ENCODE measurements at places on chromosomes 7 and 10. TPM values are rescaled to one million over a fixed set of nuclear protein-coding genes. Genes with fewer than 3 reads are reported as not detected.

DNAJC2 gene
- 20.6 TPM for total RNA-seq

DNA sequence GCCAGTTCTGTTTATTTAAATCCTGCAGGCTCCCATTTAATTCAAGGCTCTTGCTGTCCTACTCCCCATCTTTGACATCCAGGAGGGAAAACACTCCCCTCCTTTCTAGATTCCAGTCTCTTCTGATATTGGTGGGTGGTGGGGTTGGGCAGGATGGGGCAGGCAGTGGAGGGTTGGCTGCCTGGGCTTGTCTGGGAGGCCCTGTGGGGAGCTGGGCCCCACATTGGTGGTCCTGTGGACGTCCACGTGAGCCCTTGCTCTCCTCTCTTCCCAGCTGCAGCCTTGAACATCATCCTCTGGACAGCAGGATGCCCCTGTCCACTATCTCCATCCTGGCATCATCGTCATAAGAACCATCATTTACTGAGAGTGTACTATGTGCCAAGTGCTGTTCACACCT, 108.9 kb upstream of the PCBD1 start:
- DNase-seq = no peak

- DNase-seq = no peak
Measured at GRCh38 chr7:142749218-142749993, at the start of gene PRSS1. PRSS1 (plus strand) TSS chr7:142749472; CDS start chr7:142749485, 13 bp downstream.

DNA sequence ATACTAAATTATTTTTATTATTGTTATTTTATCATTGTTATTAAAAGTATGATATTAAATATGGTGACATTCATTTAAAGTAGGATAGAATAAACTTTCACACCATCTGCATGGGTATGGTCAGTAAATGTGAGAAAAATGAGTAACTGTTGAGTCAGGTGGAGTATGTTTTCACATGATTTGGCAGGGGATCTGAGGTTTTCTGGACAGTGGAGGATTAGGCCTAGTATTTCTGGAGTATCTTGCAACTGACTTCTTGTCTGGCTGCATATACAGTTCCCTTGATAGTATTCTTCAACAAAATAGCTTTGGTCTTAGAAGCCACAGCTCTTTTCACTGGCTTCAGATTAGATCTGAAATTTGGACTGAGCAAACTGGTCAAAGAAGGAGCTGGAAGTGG, 54.5 kb downstream of the GBF1 start:
- DNase-seq = no peak

GRCh38 chr10:7587168-7587864, 79.5 kb downstream of the ITIH5 start:
- no peak for DNase-seq

GRCh38 chr7:66013938-66014337, 31.9 kb upstream of the GUSB start:
- DNase-seq = peak; percentile 31

DNA sequence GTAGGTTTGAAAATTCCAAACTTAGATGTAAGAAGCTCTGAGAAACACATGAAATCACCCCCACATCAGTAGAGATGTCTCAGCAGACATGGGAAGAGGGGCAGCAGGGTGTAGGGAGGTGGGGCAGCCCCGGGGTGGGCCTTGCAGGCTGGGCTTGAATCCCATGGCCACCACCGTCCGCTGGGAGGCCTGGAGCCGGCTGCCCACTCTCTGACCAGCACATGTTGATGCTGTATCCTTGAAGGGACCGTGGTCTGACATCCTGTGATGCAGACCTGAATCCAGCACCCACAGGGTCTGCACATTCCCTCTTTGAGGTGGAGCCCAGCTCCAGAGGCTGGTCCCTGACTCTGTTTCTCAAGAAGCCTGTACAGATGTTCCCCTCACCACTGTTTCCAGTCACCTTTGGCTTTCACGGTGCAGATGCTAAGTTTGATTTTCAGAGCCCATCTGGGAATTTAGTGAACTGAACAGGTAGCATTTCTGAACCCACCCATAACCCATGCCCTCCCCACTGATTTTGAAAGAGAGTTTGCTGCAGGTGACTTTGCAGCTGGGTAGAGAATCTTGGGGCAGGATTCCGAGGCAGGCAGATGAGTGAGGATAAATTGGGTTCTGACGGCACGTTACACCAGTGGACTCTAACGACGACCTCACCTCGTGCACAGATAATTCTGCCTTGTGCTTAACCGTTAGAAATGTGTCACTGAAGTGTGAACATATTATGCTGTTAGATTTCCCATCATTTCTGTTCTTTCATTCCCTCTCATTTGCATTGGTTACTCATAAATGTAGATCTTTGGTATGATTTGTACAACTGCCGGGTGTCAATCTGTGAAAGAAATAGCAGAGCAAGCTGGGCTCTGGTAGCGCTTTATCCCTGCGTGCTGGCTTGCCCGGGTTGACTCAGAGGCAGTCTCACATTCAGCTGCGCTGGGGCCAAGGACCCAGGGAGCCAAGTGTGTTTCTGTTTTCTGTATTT, 45.7 kb downstream of the IKZF1 start:
- DNase-seq = no peak

Measured in H4 (cell line).